ENCODE measurements at places on chromosomes 5 and 9.

- DNase-seq = no peak
Measured at GRCh38 chr9:123416176-123416575, 60.2 kb downstream of the CRB2 start.

DNA sequence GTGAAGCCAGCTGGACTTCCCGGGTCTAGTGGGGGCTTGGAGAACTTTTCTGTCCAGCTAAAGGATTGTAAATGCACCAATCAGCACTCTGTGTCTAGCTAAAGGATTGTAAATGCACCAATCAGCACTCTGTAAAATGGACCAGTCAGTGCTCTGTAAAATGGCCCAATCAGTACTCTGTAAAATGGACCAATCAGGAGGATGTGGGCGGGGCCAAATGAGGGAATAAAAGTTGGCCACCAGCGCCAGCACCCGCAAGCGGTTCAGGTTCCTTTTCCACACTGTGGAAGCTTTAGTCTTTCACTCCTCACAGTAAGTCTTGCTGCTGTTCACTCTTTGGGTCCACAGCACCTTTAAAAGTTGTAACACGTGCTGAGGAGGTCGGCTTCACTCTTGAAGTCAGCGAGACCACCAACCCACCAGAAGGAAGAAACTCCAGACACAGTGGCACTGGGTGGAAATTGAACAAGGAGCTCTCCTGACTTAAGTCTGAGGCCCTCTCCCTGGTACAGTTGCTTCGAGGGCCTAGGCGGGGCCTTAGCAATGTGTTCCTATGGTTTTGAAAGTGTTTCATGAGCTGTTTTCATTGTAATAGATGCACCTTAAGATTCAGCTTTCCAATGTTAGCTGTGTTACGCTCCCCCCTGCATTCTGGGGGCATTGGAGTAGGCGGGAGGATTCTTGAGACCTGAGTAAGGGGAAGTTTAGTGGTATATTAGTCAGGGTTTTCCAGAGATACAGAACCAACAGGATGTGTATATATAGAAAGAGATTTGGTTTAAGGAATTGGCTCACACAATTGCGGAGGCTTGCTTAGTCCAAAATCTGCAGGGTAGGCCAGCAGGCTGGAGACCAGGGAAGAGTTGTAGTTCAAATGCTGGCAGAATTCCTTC is 21.5 kb upstream of the MYO10 start:
- no peak for DNase-seq

DNA sequence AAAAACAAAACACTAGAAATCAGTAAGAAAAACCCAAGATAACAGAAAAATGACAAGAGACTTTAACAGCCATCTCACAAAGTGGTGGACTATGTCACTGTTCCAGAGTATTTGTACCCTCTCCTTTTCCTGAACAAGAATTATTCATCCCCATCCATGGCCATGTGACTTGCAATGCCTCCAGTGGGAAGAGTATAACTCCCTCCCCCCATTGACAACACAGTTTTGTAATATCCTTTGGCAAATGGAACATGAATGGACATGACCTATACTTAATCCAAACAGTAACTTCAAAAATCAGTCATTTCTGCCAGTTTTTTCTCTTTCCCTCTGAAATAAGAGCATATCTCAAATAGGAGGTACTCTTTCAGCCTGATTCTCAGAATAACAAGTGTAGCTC is 33.9 kb downstream of the PTBP3 start:
- no peak for DNase-seq

GRCh38 chr9:20564650-20565049 is 57.6 kb downstream of the MLLT3 start:
- no peak for DNase-seq

DNA sequence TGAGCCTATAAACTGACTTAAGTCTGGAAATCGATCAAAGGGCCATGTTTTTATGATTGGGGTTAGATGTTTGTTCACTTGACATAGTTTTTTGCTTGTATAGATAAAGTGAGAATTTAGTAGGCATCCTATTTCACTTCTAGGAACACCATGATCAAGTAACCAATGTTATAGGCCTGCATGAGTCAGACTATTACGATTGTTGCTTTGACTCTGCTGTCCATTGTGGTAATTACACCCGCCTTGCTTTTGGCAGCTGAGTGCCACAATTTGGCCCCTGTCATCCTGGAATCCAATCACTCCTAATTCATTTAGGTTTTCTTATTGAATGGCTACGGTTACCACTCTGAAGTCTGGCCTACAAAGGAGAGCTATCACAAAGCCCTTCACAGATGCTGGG is 67.8 kb upstream of the IL33 start:
- no peak for DNase-seq

DNA sequence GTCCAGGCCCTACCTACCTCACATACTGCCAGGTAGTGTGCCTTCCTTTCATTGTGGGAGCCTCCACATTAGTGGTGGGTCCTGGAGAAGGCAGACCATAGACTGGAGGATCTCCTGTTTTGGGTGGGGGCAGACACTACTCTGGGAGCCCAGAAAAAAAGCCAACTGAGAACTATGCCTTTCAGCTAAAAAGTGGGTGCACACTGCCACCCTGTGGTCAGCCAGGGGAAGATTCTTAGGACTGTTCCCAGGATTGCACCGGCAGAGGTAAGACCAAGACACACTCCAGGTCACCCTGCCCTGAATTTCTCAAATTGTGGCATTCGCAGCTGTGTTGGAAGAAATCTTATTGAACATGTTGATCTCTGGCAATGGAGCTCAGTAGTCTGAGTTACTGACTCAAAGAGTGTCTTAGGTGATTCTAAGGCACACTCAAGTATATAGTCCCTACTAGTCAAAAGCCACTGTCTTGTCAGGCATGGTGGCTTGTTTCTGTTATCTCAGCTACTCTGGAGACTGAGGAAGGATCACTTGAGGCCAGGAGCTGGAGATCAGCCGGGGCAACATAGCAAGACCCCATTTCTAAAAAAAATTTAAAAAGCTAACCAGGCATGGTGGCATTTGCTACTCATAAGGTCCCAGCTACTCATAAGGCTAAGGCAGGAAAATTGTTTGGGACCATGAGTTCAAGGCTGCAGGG is 3.6 kb downstream of the SIGMAR1 start:
- no peak for DNase-seq

- peak; percentile 71 for DNase-seq
Measured at GRCh38 chr5:179678223-179679013, 2.4 kb downstream of the CBY3 start.

- no peak for DNase-seq
Measured at GRCh38 chr5:151574444-151574996, 16.6 kb downstream of the FAT2 start.

DNA sequence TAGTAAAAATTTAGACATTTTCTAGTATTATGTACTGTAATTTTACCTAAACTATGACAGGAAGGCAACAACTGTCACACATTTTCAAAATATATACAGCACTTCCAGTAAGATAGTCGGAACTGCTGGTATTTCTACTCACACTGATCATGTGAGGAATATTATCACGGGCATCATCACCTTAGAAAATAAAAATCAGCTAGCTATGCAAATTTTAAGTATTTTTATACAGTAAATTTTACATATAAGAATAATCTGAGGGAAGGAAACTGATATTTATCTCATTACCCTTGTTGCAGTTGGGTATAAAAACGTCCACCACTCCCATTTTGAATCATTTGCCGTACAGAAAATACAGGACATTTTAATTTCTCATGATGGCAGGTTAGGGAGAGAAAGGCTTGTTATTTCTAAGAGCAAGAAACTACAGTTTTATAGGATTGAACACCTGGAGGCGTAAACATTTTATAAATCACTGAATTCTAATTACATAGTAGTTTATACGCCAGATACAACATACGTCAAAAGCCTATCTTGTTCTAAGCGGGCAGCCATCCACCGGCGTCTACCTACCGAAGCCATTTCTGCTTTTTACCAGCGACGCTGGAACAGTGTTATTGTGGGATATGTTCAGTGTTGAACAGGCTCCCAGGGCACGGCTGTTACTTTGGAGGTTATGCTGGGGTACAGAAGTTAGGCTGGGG is 729 bp upstream of the TNPO1 start:
- DNase-seq = no peak

GRCh38 chr9:137255448-137256114 is 454 bp downstream of the NELFB start:
- DNase-seq = no peak

DNA sequence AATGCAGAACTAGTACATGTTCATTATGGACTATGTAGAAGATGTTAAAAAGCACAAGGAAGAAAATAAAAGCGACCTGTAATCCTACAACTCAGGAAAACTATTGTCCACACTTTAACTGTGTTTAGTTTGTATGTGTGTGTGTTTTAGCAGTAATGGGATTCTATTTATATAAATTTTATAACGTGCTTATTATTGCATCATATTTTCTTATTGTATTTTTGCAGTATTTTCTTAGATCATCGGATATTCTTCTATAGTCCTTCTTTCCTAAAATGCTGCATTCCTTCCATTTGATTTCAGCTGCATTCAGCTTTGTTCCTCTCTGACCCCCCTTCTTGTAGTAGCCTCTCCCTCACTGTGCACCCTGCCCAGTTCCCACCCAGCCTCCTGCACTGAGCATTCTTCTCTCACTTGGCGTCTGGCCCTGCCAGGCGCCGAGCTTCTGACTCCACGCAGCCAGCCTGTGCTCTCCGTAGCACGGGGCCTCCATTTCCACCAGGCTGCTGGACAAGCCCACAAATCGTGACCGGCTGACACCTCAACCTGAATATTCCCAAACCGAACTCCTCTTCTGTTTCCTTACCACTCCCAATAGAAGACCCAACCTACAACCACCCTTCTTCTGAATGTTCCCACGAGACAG is 39.9 kb downstream of the MVB12B start:
- DNase-seq = no peak

DNA sequence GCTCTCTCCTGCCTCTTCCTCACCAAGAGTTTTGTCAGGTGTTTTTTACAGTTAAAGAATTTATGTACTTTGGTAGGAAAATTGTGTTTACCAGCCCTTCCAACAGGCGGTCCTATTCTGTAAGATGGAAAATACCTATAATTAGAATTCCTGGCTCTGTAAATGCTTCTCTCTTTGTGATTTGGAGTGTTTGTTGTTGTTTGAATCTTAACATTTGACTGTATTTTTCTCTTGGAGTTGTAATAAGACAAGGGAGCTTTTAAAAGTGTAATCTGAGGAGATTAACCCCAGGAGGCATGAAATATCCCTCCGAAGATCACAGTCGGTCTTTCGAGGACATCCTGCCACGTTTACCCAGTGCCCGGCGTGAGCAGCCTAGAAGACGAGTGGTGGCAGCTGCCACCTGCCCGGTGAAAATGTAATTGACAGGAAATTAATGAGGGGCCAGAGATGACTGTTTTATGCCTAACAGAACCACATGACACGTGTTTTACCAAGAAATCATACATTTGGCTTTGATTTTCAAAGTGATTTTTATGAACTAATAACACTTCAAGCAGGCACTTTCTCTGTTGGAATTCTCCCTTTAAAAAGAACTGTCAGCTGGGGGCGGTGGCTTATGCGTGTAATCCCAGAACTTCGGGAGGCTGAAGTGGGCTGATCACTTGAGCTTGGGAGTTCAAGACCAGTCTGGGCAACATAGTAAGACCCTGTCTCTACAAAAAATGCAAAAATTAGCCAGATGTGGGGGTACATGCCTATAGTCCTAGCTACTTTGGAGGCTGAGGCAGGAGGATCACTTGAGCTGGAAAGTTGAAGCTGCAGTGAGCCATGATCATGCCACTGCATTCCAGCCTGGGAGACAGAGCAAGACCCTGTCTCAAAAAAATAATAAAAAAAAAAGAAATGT is 20.0 kb downstream of the ANKRD33B start:
- no peak for DNase-seq

- DNase-seq = no peak
Measured at GRCh38 chr9:35272989-35273388, 111.2 kb downstream of the UNC13B start.

GRCh38 chr5:176497852-176498251 is 39.4 kb downstream of the RNF44 start:
- no peak for DNase-seq

DNA sequence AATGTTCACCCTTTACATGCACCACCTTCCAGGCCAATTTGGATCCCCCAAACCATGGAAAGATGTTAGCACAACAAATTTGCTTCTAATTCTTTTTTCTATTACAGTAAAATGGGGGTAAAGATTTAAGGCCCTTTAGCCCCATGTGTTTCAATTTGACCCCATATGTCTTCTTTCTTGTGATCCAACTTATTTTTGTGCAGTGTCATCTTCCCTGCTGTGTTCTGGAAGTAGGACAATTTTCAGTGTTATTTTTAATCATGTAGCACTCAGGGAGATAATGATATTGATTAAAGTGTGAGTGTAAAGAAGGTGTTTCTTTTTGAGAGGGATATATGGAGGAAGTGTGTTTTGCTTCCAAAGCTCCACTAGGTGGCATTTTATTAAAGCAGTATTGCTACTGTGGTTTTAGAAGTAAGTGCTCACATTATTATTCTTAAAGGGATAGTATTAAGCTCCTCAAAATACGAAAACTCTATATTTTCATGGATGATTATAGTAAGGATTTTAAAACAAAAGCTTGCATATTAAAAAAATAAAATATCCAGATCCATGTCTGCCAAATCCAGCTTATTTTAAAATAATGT is 118.7 kb upstream of the ATP10B start:
- DNase-seq = no peak

DNA sequence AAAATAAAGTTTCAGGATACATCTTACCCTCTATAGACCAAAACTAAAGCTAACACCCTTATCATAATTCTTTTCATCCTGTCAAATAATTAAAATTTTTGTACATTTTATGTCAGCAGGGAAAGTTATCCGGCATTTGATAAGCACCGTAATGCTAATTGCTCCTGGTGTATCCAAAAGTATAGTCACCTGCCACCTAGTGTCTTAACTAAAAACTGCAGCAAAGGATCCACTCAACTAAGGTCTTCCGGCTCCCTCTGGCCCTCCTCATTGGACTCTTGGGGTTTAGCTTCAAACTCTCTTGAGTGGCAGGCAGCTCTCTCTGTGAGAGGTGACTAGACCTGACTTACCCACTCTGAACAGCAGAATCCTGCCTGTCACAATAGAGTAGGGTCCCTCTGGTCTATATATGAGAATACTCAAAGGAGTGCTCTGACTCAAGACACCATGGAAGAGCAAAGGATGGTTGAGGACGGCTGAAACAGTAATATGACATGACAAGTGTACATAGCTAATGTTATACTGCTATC is 60.4 kb upstream of the CAST start:
- DNase-seq = peak; percentile 12

- no peak for DNase-seq
Measured at GRCh38 chr9:111231801-111232580, 98.0 kb downstream of the OR2K2 start.

DNA sequence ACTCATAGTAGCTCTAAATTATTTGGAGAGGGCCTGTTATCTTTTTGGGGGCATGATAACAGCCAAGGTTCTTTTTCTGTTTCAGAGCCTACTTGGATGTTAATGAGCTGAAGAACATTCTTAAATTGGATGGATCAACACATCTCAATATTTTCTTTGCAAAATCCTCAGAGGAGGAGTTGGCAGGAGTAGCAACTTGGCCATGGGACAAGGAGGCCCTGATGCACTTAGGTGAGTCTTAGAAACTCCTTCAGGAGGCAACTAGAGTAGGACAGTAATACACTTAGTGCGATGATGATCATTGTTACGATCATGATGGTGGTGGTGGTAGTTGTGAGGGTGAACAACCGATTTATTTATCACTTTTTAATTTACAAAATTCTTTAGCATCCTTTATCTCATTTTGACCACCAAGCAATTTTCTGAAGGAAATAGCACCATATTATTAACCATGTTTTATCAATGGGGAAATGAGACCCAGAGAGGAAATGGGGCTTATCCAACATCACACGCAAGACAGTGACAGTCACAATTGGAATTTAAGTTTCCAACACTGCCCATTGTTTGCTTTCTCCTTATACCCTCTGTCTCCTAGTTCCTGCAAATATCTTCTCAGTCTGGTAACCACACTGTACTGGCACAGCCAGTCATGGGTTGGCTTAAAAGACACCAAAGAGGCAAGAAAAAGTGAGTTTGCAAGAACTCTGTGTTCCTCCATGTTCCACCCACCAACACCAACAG is 54.0 kb downstream of the PAPPA start:
- DNase-seq = no peak
